ENCODE measurements at places on chromosomes 6 and 20.

DNA sequence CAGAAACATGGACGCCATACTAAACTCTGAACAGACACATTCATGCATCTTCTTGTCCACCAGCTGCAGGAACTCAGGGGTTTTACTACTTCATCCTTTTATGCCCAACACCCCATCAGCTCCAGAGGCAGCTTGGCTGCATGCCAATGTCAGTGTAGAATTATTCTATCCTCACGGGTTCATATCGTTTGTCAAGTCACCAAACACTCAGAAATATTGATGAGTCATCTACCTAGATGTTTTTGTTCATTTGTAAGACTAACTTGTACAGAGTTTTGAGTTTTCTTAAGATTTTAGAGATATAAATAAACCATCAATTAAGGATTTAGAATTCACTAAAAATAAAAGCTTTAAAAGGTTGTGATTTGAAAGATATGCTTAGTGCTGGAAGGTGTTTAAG is 590.7 kb upstream of the FLRT3 start:
- DNase-seq: no peak

- no peak for DNase-seq
Measured at GRCh38 chr6:45625191-45625664, 247.5 kb upstream of the SUPT3H start.

- DNase-seq: no peak
Measured at GRCh38 chr6:33698494-33698893, 13.0 kb downstream of the UQCC2 start.

GRCh38 chr20:63027221-63027921 is 20.6 kb upstream of the BHLHE23 start:
- no peak for DNase-seq

- no peak for DNase-seq
Measured at GRCh38 chr6:100504786-100505737, 40.3 kb upstream of the SIM1 start.

DNA sequence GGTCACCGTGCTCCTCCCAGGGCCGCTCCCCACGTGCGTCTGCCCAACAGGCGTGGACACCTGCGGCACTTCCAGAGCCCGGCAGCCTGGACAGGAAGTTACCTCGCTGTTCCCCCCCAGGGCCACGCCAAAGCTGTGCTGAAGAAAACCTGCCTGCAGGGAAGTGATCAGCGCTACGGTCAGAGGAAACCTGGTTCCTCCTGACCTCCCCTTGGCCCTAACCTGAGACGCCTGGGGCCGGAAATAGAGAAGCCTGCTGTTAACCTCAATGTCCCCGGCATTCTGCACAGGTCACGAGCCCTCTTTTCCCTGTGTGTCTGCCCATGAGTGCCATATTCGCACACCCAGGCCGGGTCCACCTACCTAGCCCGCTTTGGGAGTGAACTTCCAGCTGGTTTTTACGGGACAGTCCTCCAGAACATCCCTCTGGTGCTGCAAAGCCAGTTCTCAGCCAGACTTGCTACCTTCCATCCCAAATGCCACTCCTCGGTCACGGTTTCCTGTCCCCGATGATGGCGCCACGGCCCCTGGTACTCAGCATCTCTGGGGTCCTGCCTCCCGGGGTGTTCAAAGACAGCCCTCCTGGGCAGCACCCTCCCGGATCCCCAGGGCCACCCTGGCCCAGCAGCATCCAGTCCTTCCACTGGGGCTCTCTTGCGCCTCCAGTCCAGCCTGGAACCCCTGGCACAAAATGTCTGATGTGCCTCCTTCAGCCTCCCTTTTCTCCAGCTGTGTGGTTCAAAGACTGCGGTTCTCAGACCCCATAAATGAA is 12.0 kb upstream of the IRF4 start:
- no peak for DNase-seq

GRCh38 chr6:31048099-31048498 is 37.8 kb downstream of the MUC22 start:
- no peak for DNase-seq

- DNase-seq: no peak
Measured at GRCh38 chr6:147738516-147739162, 230.1 kb downstream of the SAMD5 start.

- no peak for DNase-seq
Measured at GRCh38 chr6:3449750-3450305, 7.0 kb downstream of the SLC22A23 start.
